ENCODE measurements at places on chromosomes 4 and X.

DNA sequence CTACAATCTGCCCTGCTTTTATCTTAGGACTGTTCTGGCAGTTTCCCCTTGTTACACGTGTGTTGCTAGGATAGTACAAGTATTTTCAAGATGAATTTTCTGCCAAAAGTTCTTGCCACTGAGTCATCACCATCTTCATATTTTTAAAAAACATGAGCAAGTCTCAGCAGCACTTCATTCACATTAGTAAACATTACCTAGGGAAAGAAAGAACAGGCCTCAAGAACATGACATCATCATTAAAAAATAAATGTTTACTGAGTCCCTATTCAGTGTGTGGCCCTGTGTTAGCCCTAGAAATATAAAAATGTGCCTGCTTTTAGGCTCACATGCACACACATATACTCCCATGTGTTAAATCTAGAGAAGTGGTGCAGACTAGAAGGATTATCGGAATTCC is 18.7 kb upstream of the GPC3 start:
- no peak for DNase-seq

- DNase-seq: no peak
Measured at GRCh38 chr4:106796876-106797275, 239.2 kb downstream of the DKK2 start.

GRCh38 chr4:151753056-151753455 is 7.8 kb downstream of the GATB start:
- DNase-seq: no peak

DNA sequence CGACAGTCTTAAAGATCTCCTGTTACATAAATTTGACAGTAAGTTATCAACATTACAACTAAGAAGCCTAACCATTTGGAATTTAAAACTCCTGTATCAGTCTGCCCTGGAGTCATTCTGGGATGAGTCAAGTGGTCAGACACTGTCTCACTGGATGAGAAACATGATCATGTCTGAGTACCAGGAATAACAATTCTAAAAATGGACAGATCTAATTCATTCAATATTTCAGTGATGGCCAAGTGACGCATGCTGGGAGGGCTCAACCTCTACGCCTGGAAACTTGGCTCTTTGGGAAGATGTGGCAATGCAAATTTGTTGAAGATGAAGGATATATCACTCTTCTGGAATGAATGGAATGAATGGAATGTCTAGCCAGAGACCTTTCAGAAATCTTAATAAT is 1427.2 kb downstream of the STIM2 start:
- no peak for DNase-seq

GRCh38 chr4:70838204-70838603 is 1.5 kb downstream of the GRSF1 start:
- no peak for DNase-seq

GRCh38 chr4:27947302-27947701 is 1086.7 kb downstream of the STIM2 start:
- DNase-seq: no peak

GRCh38 chr4:17347445-17347844 is 164.4 kb downstream of the QDPR start:
- no peak for DNase-seq

DNA sequence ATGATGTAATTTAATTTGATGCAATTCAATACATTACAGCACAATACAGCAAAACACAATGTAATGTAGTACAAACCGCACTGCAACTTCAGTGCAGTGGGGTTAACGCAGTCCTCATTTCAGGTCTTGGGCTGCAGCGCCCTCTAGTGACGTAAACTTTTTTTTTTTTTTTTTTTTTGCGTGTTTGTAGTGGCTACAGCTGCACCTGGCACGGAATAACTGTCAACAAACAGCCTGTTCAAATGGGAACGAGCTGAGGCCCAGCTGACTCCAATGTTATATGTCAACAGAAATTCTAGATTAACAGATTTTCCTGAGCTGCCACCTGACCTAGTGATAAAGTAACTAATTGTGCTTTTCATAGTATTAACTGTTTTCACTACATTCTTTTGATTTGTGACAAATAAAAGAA is 33.5 kb upstream of the RASSF6 start:
- no peak for DNase-seq

- DNase-seq: no peak
Measured at GRCh38 chr4:13777341-13777740, 149.8 kb upstream of the BOD1L1 start.

DNA sequence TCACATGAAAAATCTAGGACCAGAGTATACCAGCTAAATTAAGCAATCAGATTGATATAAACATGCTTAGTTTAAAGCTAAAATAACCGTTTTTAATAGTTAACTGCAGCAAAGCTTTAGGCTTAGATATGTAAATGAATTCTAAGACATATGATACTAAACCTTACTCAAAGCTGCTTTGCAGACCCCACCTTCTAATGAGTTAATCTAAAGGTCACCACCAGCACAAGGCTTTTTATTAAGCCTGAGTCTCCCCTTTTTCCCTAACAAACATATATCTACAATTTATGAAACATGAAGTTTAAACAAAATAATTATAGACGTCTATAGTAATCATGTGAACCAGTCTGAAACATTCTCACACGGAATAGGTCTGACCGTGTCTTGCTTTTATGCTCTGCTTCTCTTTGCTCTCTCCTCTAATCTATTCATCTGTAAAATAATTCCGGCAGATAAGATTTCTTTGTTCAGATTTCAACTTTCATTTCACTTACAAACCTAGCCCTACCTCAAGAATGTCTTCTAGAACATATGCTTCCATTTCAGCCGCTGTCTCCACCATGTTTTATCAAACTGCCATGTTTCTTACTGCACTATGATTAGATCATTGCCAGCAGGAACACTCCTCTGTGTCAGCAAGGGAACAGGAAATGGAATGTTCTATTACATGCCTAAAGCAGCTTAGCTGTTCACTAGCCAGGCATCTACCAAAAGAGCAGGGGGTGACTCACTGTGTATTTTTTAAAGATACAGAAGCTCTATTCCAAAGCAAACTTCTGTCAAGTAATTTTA is 35.9 kb downstream of the ANKRD17 start:
- peak; percentile 72 for DNase-seq

DNA sequence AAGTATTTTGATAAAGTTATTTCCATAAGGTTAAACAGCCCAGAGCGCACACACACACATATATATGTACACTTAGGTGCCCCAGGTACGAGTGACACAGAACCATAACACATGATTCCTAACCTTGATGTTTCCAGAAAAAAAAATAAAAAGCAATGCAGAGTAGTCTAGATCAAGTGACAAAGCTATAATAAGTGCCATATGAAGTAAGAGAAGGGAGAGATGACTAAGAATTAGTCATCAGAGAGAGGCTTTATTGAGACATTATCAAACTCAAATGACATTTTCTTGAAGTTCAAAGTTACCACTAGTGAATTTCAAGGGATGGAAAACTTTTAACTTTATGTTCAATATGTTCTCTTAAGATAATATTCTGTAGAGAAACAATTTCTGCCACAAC is 215.0 kb downstream of the HTR2C start:
- DNase-seq: no peak

GRCh38 chr4:53497487-53498244 is 93.6 kb downstream of the LNX1 start:
- peak; percentile 9 for DNase-seq

- DNase-seq: no peak
Measured at GRCh38 chr4:13963601-13964000, 336.1 kb upstream of the BOD1L1 start.

DNA sequence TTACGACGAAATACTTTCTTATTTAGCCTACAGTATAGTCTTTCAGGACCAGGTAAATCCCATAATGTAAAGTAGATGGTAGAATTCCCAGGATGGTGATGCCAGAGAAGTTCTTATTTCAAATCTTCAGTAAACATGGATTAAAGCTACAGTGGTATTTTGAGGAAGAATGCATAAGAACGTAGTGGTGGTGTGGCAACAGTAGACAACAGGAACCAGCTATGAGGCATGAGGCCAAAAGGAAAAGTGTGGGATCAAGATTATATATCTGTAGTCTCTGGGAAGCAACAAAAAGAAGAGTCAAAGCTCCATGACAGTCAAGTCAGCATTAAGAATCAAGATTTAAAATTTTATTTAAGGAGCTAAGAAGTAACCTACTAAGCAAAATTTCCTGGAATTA is 60.2 kb downstream of the METTL14 start:
- DNase-seq: no peak

- no peak for DNase-seq
Measured at GRCh38 chr4:845233-845835, 19.4 kb upstream of the CPLX1 start.

DNA sequence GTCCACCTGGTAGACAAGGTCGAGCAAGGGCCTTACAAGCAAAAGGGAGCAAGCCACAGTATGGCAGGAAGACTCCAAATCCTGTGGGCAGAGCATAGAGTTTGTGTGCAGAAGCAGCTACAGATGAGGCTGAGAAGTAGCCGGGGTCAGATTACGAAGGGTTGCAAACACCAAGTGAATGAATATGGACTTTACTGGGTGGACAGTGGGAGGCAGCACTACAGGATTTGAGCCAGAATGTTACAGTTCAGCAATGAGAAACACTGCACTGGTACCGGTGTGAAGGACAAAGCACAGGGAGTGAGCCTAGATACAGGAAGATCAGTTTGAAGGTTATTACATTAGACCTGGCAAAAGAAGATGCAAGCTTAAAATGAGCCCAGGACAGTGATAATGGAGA is 46.1 kb upstream of the HOPX start:
- no peak for DNase-seq

DNA sequence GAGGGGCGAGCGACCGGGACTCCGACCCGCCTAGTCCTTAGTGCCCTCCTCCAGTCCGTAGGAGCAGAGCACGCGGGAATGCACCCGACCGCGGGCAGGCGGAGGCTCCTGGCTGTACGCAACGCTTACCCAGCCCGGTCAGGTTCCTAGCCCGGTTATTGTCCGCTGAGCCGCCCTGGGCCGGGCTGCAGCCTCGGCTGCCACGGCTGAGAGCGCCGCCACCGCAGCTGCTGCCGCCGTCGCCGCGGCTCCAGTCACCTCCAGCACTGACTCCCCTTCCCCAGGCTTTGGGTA is at the start of gene AMER1:
Gene AMER1 (minus strand): TSS at position 268 of the 294 bp plus-strand sequence. CDS start 12,422 bp downstream, outside the sequence.
- DNase-seq: no peak

DNA sequence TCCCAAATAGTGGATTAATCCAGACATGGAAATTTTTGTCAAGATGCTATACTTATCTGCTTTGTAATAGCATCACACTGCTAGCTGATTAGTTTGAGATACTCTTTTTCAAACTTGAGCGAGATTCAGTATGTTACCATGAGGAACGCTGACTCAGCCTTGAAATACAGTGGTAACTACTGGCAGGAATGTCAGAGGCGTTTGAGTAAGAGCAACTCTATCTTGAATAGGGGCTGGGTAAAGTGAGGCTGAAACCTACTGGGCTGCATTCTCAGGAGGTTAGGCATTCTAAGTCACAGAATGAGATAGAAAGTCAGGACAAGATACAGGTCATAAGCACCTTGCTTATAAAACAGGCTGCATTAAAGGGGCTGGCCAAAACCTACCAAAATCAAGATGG is 2519.6 kb downstream of the ARAP2 start:
- no peak for DNase-seq

All from renal cortex interstitium (tissue), 15 donors.